ENCODE measurements at places on chromosomes 13 and 19. TPM values are rescaled to one million over a fixed set of nuclear protein-coding genes. Genes with fewer than 3 reads are reported as not detected.

The FGF9 gene
- total RNA-seq = 5.9 TPM

The CLIP3 gene
- 5.1 TPM for total RNA-seq

The SRRM5 gene
- 0.28 TPM for total RNA-seq

The GRIN3B gene
- total RNA-seq = 0.12 TPM

The CD209 gene
- total RNA-seq = 4.3 TPM

The DPF1 gene
- not detected for total RNA-seq

The IL4I1 gene
- total RNA-seq = 0.43 TPM

The RBM26 gene
- 19.1 TPM for total RNA-seq

The CERS1 gene
- 0.79 TPM for total RNA-seq

The MCEMP1 gene
- 1.5 TPM for total RNA-seq

The IRF3 gene
- total RNA-seq = 34.0 TPM

The ZSWIM9 gene
- 1.5 TPM for total RNA-seq

The NALCN gene
- total RNA-seq = 6.2 TPM

The RAB3D gene
- 6.5 TPM for total RNA-seq

The KLK11 gene
- 12.5 TPM for total RNA-seq

The SCN1B gene
- 57.3 TPM for total RNA-seq

The ZNF667 gene
- 5.3 TPM for total RNA-seq

The OR7A5 gene
- total RNA-seq = not detected

The ERICH4 gene
- not detected for total RNA-seq

The LRFN3 gene
- total RNA-seq = 10.5 TPM

The FOSB gene
- 19.7 TPM for total RNA-seq

The FAM83E gene
- not detected for total RNA-seq

The AMH gene
- 0.98 TPM for total RNA-seq

The CRB3 gene
- total RNA-seq = 2.5 TPM

The ZNF880 gene
- total RNA-seq = 19.6 TPM

The ZBTB32 gene
- not detected for total RNA-seq

The SYCN gene
- not detected for total RNA-seq

The VN1R2 gene
- total RNA-seq = not detected

The TRPC4 gene
- 0.48 TPM for total RNA-seq

The ANGPTL8 gene
- not detected for total RNA-seq

The SIX5 gene
- total RNA-seq = 18.6 TPM

The N4BP2L1 gene
- 3.4 TPM for total RNA-seq

The PLK5 gene
- not detected for total RNA-seq

The URAD gene
- not detected for total RNA-seq

The OR7C1 gene
- total RNA-seq = not detected

The MYO16 gene
- total RNA-seq = 1.8 TPM

The PGLYRP1 gene
- total RNA-seq = not detected

The ICAM4 gene
- 0.55 TPM for total RNA-seq

The CCNE1 gene
- total RNA-seq = 5.5 TPM

The DMKN gene
- total RNA-seq = 6.9 TPM

The IGSF23 gene
- not detected for total RNA-seq

The ZNF835 gene
- total RNA-seq = 12.8 TPM
